Liver (tissue), 10 donors: ENCODE measurements at places on chromosomes 4 and X.
A peak's percentile ranks its signal among the peaks of the same experiment; 100 is the strongest.

DNA sequence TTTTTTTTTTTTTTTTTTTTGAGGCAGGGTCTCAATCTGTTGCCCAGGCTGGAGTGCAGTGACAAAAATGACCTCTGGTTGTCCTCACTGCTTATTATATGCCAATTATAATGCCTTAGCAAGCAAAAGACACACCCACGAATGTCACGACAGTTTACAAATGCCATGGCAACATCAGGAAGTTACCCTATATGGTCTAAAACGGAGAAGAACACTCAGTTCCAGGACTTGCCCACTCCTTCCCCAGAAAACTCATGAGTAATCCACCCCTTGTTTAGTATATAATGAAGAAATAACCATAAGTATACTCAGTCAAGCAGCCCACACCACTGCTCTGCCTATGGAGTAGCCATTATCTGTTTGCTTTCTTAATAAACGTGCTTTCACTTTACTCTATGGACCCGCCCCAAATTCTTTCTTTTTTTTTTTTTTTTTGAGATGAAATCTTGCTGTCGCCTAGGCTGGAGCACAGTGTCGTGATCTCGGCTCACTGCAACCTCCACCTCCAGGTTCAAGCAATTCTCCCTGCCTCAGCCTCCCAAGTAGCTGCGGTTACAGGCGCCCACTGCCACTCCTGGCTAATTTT lies 106.2 kb downstream of the SMIM20 start:
- DNase-seq = no peak

- no peak for DNase-seq
These were observed 26.5 kb upstream of the CHRNA9 start for GRCh38 chr4:40308528-40309122.

- DNase-seq = no peak
These were observed 679.9 kb upstream of the MAGEB2 start for GRCh38 chrX:29535212-29536162.

DNA sequence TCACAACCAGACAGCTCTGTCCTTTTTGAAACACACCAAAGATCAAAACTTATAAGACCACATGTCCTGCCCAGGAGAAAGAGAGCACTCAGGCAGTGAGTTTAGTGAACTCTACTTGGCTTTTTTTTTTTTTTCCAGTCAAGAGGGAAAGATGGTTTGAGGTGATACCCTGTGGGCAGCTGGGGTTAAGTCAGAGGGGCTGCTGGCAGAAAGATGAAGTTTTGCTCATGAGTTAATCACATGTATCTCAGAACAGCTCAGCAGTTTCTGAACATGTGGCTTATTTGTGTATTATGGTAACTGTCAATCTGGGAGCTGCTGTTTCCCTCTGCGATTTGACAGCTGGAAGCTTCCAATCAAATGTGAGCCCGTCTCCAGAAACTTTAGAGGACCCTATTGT lies 56.4 kb upstream of the MAP3K15 start:
- no peak for DNase-seq

DNA sequence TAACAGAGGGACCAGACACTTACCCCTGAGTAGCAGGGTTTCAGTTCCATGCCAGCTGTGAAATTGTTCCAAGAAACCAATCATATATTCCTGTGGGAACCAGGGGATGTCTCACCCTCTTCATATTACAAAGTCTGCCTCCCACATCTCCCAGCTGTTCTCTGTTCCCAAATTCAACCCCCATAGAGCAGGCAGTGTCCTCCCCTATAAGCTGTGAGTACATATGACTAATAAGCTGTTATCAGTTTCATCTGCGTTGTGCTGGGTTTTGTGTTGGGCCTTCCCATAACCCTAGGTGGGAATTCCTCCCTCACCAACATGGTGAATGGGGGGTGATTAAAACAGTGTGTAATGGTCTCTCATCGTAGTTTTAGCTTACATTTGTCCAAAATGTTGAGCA lies 41.0 kb downstream of the CEP44 start:
- DNase-seq = no peak

GRCh38 chrX:123449335-123449734 lies 265.3 kb downstream of the GRIA3 start:
- no peak for DNase-seq

DNA sequence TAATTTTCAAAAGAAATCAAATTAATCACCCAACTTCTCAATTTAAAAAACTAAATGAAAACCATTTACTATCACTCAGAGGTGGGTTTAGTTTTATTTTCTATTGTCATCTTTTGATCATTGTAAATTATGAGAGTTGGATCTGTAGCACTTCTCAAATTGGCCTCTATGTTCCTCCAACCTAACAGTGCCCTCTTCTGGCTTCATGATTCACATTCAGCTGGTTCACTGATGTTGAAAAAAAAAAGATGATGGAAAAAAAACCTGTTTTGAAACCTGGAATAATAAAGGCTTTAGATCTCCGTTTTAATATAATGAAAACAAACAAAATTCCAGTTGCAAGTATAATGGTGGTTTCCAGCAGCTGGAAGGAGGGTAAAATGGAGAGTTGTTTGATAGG lies 2.4 kb upstream of the NBDY start:
- DNase-seq = no peak

DNA sequence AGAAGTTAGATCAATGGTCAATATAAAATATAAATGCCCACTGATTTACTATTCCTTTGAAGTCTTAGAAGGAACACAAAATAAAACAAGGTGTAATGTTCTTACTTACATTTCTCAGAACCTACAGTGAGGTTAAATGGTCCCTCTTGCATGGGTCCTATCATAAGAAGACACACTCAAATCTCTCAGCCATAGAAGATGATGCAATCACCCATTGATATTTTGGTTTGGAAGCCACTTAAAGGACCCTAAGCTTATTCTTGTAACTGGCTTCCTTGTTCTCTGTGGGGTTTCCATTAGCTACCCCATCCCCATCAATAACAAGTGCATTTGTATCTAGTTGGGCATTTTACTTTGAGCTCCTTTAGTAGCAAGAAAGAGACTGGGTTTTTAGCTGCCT lies 15.1 kb downstream of the REELD1 start:
- no peak for DNase-seq

DNA sequence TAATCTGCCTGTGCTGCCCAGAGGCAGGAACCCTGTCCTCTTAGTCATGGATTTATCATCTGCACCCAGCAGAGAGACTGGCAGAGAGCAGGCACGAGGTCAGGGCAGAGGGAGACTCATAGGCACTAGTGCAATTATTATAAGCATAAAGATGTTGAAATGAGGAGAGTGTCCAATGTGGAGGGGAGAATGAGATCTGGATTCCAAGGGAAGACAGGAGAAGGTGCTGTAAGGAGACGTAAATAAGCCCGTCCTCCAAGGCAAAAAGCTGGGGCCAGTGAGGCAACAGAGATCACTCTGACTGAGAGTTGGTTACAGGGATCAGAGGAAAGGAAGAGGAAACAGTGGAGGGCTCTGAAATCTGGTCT lies 406.2 kb downstream of the MAPK10 start:
- DNase-seq = no peak

DNA sequence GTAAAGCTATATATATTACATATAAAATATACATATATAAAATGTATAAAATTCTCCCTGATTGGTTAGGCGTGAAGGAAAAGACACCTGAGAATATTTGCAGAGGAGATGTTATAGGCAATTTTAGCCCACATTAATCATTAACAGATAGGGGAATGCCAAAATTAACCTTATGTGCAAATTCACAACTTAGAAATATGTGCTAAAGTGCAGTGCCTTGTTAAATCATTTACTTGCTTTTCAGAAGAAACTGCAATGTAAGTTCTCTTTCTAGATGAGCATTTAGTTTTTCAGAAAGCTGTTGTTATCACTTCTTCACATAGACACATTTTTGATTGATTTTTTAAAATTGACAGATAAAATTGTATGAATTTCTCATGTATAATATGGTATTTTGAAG lies 5.6 kb downstream of the TASL start:
- no peak for DNase-seq

- DNase-seq = no peak
These were observed 3.1 kb downstream of the IL1RAPL1 start for GRCh38 chrX:28590396-28590795.

- DNase-seq = no peak
These were observed 39.2 kb downstream of the FAM241A start for GRCh38 chr4:112184438-112184837.

DNA sequence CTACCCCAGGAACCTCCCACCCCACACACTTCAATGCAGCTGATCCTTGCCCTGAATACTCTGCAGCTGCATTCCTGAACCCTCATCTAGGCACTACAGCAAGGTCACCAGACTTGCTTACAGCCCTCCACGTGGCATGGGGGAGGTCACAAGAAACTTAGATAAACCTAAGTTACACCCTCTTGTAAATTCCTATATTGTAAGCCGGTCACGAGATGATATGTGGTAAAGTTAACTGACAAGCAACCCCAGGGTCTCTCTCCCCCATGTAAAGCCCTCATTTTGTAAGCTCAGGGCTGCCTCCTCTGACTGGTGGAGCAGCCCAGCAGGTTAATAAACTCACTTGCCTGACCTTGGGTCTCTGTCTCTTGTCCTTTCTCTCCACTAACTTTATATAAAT lies 570.7 kb downstream of the PCDH7 start:
- no peak for DNase-seq

DNA sequence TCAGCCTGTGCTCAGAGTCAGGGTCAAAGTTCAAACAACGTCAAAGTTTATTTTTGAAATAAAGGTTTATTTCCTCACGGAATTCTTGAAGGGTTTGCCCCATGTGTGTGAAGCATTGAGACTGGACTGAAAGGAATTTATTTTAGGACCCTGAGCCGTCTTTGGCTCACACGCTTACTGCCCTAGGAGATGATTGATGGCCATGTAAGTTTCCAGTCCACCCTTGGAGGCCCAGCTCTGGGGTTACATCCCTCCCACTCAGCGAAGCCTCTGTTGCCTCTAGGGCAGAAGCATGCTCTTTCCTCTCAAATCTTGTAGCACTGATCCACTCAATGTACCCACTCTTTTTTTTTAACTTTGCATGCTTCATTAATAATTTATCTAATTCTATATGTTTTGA lies 4.5 kb upstream of the NHSL2 start:
- no peak for DNase-seq

GRCh38 chr4:74751247-74751646 lies 43.1 kb downstream of the BTC start:
- DNase-seq = no peak

DNA sequence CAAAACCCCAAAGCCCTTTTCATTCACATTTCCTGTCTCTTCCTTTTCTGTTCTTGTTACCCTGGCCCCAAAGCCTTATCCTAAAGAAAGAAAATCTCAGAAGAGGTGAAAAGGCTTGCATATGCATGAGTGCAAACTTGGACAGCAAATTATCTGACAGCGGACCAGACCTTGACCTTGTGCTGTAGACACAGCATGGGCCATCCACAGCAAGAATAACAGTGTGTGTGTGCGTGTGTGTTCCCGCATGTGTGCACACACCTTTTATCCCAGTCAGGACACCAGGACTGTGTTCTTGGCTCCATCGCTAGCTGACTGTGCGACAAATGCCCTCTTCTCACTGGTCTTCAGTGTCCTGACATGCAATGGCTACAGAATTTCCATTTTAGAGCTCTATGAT lies 35.3 kb downstream of the ZBTB49 start:
- DNase-seq = no peak

- DNase-seq = no peak
These were observed 366.5 kb upstream of the LCORL start for GRCh38 chr4:18388039-18388438.

- DNase-seq = peak; percentile 40
These were observed 42.3 kb upstream of the FAT1 start for GRCh38 chr4:186765673-186766546.

DNA sequence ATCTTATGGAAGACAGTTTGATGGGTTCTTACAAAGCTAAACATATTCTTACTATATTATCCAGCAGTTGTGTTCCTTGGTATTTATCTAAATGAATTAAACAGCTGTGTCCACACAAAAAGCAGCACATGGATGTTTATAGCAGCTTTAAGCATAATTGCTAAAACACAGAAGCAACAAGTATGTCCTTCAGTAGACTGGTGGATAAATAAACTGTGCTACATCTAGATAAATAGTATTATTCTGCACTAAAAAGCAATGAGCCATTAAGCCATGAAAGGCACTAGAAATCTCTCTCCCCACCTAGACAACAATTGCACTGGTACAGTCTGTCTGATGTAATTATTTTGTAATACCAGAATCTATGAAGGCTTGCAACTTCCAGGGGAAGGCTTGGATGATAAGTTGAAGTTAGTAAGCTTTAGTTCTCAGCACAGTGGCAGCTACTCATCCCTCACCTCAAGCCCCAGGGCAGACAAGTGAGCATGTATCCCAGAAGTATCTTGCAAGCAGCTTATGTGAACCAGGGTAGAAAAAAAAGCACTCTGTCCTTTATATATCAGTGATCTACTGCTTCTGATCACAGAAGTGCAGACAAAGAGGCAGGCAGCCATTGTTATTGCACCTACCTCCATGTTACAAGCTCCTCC lies 36.9 kb downstream of the WDR17 start:
- DNase-seq = no peak

- no peak for DNase-seq
These were observed 11.5 kb downstream of the PARM1 start for GRCh38 chr4:74944354-74944793.

- no peak for DNase-seq
These were observed 124.8 kb downstream of the SNCA start for GRCh38 chr4:89712141-89712540.

DNA sequence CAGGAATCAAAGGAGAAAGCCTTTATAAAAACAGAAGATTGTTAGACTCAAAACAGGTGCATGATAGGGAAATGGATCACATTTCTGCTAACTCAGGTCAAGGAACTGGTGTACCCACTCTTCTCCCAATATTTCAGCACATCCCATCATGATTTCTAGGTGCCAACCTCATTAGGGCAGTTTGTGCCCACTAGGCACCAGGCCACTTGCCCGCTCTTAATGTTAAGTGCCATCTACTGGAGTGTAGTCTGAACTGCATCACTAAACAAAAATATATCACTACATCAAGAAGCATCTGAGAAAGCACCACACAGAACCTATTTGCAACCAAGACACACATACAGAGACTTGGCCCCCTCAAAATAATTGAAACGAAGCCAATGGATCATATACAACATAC lies 140.4 kb upstream of the GRID2 start:
- DNase-seq = no peak

- DNase-seq = no peak
These were observed 200.0 kb downstream of the PPP1R2C start for GRCh38 chrX:42577936-42578470.

DNA sequence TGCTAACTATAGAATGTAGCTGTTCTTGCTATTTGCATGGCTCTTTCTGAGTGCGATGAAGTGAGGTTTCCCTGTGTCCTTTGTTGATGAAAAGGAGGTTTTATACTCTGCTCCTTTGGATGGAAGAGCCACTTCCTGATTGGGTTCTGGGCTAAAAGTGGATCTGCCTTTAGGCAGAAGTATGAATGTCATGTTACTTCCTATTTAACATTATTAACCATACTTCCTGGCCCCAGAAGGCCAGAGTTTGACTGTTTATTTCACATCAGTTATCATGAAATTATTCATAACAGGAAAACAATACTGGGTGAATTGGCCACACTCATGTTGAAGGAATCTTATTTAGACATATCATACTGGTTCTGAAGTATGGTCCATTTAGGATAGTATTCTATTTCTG lies 386.2 kb downstream of the PCDH7 start:
- DNase-seq = no peak

GRCh38 chr4:24880186-24880585 lies 32.7 kb downstream of the CCDC149 start:
- no peak for DNase-seq

GRCh38 chr4:86918539-86919072 lies 16.2 kb upstream of the AFF1 start:
- no peak for DNase-seq

GRCh38 chr4:158770671-158771070 lies 1.8 kb downstream of the FNIP2 start:
- DNase-seq = no peak
